ENCODE measurements at places on chromosomes 1 and 21. TPM values are rescaled to one million over a fixed set of nuclear protein-coding genes. Genes with fewer than 3 reads are reported as not detected.

Gene CFHR5
- total RNA-seq, result not detected

Gene DFFA
- total RNA-seq, result 19.2 TPM

Gene CFHR1
- total RNA-seq, result not detected

- no peak overlapping the region for H3K27ac ChIP-seq
- no peaks in the 10 kb centered on the region for H3K36me3 ChIP-seq
- H3K27me3 ChIP-seq, result peaks cover 10% of the 10 kb centered on the region
- DNase-seq, result no peak
These were observed 225.3 kb downstream of the MRPL39 start for GRCh38 chr21:25381936-25382452.

Measured in CD4-positive, CD25-positive, alpha-beta regulatory T cell (primary cell).